ENCODE measurements at places on chromosomes 7 and 10.

- no peak for DNase-seq
Observed at GRCh38 chr10:35270100-35270499, 66.2 kb upstream of the CCNY start.

GRCh38 chr7:101245147-101245668, 327 bp upstream of the FIS1 start:
- DNase-seq = no peak

DNA sequence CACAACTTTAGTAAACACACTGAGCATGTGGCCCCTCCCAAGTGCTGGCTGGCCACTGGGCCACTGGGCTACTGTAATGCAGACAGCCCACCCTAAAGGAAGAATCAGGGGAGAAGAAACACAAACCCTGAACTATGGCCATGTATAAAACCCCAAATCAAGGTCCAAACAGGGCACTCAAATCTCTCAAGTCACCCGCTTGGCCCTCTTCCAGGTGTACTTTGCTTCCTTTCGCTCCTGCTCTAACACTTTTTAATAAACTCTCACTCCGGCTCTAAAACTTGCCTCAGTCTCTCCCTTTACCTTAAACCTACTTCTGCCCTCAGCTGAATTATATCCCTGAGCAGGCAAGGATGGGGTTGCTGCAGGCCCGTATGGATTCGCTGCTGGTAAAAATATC, 72.6 kb downstream of the TPK1 start:
- no peak for DNase-seq

DNA sequence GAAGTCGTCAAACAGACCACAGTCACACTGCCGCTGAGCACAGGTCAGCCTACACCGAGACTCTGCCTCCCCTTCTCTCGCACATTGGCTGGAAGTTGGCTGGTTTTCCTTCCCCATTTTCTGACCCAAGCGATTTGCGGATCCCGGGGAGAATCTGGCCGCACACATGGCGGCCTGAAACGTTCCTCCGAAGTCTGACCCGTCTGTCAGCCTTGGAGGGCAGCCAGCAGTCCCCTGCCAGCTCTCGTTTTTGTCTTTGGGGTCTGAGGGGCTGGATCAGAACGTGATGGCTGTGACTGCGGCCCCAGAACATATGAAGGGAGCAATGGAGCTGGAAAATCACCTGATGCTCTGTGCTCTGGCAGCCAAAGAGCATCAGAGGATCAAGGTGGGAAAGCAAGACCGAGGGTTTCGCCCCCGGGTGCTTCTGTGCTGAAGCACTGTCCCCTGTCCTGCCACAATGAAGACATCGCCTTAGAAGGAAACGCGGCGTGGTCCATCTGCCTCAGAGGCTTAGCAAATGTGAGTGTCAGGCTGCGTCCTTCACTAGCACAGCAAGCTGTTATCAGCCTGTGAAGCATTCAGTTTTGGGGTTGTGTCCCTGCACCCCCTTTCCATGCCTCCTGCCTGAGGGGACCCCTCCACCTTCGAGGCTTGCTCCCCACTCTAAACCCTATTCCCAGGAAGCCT, 119.3 kb upstream of the SHH start:
- no peak for DNase-seq

- DNase-seq = no peak
Observed at GRCh38 chr7:20744954-20745446, 41.7 kb downstream of the SP8 start.

GRCh38 chr7:95772771-95773581, 622 bp downstream of the DYNC1I1 start:
- no peak for DNase-seq

DNA sequence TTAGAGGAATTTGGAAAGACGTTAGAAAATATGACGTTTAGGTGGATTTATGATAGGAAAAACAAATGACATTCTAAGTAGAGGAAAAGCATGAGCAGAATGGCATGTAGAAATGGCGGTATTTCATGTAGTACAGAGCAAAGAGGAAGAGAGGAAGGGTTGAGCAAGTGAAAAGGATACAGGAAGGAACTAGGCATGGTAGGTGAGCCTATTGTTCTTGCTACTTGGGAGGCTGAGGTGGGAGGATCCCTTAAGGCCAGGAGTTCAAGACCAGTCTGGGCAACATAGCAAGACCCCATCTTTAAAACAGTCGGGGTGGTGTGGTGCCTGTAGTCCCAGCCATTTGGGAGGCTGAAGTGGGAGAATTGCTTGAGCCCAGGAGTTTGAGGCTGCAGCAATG, 1.2 kb downstream of the GTPBP10 start:
- no peak for DNase-seq

Data from HS-27A (cell line).